ENCODE measurements at places on chromosomes 16 and 17.

DNA sequence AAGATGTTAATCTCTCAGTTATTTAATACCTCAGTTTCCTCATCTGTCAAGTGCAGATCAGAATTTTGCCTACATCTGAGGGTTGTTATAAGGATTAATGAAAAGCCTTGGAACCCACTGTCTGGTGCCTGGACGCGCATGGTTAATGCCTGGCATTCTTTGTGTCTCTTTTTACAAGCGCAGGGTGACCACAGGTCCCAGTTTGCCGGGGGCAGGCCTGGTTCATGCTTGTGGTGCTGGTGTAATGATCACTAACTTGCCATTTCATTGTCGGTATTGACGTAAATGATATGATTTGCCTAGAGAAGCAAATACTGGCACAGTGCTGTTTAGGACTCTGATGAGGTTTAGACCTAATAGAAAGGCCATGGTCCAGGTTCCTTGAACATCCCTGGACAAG, 23.1 kb downstream of the MRC2 start:
- DNase-seq, result no peak

GRCh38 chr17:12078791-12079190, 58.1 kb downstream of the MAP2K4 start:
- DNase-seq, result no peak

GRCh38 chr17:81513372-81513752, 763 bp upstream of the ACTG1 start:
- peak; percentile 89 for DNase-seq

DNA sequence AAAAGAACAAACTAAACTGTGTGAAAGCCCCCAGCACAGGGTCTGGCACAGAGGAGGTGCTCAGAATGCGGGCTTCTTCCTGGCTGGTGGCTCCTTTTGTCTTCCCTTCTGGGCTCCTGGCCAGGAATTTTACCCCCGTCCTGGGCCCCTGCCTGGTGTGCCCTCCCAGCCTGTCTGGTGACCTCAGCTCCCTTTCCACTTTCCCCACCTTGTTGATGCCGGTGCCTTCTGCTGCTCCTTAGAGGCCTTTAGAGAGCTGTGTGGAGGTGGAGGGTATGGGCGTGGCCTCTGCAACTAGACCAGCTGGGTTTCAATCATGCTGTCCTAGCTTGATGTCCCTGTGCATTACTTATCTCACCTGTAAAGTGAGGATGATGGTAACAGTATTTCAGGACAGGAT, 16.8 kb downstream of the PIRT start:
- no peak for DNase-seq

- DNase-seq, result peak; percentile 62
Observed at GRCh38 chr16:66587881-66588600, 8.8 kb downstream of the CMTM2 start.

DNA sequence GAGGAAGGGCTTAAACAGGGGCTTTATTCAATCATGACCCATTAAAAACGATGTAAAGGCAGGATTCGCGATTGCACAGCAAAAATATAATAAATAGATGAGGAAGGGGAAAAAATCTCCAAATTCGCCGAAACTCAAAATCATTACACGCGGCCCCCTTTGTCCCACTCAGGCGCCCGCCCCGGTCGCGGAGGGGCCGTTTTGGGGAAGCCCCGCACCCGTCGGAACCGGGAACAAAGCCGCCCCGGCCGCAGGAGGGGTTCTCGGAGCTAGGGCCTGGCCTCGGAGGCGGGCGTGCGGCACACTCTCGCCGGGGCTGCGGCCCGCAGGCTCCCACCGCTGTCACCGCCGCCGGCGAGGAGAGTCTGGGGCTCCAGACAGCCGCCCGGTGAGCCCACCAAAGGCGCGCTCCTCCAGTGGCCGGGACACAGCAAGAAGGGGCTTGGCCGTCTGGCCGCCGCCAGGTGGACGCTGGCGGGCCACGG, 521 bp downstream of the C16orf87 start:
- peak; percentile 83 for DNase-seq

DNA sequence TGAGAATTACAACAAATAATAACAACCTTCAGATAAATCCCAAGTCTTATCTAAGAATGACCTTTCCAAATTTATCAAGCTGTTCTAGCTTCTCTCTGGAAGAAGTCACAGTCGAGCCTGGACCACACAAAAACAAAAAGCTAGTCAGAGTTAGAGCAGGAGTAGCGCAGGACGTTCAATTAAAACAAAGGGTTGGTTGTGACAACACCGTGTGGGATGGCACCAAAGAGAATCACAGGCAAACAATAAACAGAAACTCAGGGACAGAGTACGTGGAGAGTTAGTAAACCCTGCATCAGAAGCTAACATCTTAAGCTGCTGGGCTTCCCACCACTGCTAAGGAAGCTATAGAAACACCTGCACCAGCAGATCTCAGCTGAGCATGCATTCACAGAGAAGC, 23.8 kb downstream of the ARHGAP17 start:
- no peak for DNase-seq

- no peak for DNase-seq
Observed at GRCh38 chr17:75553295-75554110, 28.0 kb downstream of the LLGL2 start.

DNA sequence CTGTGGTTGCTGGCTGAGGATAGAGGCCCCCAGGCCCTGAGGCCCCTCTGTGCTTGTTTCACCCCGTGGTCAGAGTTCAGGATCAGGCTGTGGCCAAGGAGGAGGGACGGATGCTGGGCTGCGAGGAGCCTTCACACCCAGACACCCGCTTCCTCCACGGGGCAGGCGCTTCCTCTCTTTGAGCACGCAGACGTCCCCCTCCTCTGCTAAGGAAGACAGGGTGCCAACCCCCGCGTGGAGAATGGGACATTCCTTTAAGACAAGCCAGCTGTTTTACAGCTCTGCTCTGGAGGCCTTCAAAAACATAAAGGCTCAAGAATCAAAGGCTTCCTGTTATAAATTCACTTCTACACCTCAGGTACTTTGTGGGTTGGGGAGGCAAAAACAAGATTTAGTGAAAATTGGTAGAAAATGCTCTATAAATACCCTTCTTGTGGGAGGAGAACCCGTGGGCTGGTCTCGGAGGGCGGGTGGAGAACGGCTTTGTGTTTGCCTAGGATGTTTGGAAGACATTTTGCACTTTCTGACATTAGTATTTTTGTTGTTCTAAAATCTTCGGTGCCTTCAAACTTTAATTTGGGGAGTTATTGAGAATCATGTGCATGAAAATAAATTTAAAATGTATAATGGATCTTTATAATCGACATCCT, 60.8 kb upstream of the FOXF1 start:
- no peak for DNase-seq
